ENCODE measurements at places on chromosomes 7 and 10.

- DNase-seq: no peak
Measured at GRCh38 chr10:96565774-96566173, 21.0 kb downstream of the TM9SF3 start.

DNA sequence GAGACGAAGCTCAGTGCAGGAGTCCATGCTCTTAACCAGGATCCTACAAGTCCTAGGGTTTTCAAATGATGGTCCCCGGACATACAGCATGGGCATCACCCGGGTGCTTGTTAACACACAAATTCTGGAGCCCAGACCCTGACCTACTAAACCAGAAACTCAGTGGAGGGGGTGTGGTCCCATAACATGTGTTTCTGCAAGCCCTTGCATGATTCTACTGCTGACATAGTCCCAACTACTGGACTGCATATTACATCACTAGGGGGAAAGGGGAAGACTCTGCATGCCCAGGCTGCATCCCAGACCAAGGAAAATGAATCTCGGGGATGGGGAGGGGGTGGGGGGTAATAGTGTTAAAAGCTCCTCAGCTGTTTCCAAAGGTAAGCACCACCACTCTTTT lies 40.3 kb downstream of the GRB10 start:
- DNase-seq: no peak

- DNase-seq: no peak
Measured at GRCh38 chr10:114525368-114525949, 121.2 kb upstream of the AFAP1L2 start.

DNA sequence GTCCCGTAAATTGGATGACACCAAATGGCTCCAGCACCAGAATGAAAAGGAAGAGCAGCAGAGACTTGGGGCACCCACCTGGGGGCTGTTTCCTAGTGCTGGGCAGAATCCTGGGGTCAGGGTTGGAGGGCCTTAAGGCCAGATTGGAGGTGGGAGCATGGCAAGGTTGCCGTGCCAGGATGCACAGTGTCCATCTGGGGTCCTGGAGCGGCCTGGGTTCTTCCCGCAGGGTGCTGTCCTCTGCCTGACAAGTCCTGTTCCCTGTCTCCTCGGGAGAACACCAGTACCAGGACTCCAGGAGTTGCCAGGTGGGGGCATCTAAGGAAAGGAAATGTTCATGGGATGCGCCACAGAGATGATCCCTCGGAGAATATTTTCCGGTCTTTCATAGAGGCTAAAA lies 42.8 kb downstream of the MGMT start:
- DNase-seq: no peak

DNA sequence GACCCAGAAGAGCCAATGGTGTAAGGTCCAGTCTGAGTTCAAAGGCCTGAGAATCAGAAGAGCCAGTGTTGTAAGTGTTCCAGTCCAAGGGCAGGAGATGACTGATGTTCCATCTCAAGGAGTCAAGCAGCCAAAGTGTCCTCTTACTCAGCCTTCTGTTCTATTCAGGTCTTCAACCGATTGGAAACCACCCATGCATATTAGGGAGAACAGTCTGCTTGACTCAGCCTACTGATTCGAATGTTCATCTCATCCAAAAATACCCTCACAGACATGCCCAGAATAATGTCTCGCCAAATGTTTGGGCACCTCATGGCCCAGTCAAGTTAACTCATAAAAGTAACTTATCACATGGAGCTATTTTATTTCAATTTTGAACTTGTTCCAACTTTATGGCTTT lies 2.9 kb upstream of the WDFY4 start:
- no peak for DNase-seq

DNA sequence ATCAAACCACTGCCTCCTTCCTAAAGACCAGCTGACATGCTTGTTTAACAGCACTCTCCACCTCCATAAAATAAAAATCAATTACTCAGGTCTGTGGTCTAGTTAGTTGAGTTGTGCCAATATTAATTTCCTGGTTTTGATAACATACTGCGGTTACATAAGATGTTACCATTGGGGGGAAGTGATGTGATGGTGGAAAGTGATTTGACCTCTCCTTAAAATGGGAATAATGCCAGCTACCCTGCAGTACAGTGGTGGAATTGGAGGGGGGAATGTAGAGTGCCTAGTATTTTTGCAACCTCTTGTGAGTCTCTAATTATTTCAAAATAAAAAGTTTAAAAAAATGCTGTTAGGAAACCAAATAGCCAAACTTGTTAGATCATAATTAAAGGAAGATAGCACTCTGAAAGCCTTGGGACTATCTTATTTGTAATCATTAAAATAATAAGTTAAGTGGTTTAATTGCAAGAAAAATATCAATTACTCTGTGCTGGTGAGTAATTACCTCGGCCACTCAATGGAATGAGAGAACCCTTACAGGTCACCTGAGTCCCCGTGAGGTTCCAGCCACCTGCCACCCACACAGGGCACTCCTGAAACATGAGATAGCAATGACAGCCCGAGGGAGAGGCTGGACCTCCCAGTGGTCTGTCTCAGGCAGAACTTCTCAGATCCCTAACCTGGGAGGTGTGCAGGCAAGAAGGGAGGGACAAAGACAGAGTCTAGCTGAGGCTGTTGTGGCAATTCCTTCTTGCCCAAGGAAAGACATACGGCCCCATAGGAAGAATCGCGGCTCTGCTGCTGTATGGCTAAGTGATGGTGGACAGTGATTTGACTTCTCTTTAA lies 94.1 kb downstream of the SH3PXD2A start:
- DNase-seq: no peak

DNA sequence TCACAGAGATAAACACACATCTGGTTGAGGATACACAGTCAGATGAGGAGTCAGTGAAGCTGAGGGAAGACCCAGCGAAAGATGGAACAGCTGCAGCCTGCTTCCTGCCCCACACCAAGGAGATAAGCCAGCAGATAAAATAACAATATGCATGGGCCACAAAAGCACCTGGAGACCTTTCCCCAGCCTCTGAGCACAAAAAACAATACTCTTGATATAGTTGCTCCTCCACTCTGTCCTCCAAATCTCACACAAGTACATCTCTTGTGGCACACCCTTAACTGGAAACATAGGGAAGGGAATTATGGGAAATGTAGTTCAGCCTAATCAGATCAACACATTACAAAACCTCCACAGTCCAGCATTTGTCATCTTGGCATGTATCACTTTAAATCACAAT lies 9.7 kb upstream of the FHIP2A start:
- DNase-seq: no peak

GRCh38 chr7:46363688-46364087 lies 442.6 kb upstream of the IGFBP3 start:
- DNase-seq: no peak

- no peak for DNase-seq
Measured at GRCh38 chr10:47458466-47459154, 25.3 kb downstream of the ANXA8 start.

DNA sequence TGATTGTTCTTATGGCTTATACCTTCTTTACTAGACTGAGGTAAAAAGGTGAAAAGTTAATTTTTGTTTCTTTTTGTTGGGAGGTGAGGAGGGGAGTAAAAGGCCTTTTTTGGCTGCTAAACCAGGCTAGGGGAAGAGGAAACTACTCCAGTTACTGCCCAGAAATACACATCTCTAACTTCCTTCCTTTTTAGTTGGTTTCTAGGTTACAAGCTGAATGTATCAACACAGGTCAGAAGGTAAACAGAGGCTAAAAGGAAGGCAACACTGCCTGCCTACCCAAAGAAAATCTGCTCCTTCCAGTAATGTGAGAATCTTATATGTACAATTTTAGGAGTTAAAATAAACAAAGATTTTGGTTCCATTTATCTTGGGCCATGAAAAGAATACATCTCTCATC lies 140.4 kb downstream of the NRBF2 start:
- DNase-seq: no peak

DNA sequence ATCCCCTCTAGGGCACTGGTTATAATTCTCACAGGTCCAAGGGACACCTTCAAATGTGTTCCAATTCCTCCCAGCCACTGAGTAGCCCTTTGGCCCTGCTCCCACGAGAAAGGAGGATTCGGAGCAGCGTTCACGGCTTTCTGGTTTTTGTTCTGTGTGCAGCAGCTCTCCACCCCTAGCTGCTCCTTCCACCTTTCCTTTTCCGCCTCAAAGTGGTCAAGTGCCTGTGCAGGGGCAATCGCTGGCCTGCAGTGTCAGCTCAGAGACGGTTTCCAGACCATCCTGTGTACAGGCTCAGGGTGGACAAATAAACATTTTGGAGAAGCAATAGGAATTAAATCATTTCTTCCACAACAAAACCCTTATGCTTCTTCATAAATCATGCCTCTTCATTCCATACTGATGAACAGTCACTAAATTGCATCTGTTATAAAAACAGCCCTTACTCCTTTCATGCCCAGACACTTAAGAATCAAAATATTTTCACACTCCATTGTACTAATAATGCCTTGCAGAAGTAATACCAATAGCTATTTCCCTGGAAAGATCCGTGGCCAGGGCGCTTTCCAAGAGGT lies 1.1 kb downstream of the KIAA1549 start:
- DNase-seq: no peak

DNA sequence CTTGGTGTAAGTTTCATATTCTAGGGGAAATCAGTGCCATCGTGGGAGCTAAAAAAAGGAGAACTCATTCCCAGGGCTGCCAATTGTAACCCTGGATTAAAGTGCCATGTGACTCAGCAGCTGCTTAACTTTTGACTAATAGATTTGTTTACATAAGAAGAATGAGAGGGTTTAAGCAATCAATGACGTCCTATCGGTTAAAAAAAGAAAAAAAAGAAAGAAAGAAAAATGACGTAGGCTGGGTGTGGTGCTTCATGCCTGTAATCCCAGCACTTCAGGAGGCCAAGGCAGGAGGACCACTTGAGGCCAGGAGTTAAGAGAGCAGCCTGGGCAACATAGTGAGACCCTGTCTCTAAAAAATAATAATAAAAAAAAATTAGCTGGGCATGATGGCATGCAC lies 116.2 kb upstream of the AFAP1L2 start:
- no peak for DNase-seq

- DNase-seq: no peak
Measured at GRCh38 chr10:53606981-53607380, 834.4 kb upstream of the MBL2 start.

- no peak for DNase-seq
Measured at GRCh38 chr10:124667425-124668345, 76.5 kb downstream of the FAM53B start.

- no peak for DNase-seq
Measured at GRCh38 chr10:133467286-133467911, 13.7 kb downstream of the SCART1 start.

DNA sequence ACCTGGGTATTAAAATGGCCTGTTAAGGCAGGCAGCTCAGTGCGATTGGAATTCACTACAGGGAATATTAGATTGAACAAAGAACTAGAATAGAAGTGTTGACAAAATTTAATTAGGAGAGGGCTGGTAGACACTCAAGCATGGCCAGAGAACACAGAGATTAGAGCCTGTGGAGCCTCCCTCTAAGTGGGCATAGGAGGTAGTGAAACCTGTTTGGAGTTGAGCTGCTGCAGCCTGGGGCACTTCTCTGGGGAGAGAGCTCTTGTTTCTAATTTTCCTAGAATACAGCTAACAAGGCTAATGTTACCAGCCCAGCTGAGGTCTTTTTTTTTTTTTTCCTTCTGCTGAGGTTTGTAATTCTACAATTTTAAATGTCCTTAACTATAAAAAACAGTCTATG lies 46.4 kb downstream of the TMEM168 start:
- no peak for DNase-seq

DNA sequence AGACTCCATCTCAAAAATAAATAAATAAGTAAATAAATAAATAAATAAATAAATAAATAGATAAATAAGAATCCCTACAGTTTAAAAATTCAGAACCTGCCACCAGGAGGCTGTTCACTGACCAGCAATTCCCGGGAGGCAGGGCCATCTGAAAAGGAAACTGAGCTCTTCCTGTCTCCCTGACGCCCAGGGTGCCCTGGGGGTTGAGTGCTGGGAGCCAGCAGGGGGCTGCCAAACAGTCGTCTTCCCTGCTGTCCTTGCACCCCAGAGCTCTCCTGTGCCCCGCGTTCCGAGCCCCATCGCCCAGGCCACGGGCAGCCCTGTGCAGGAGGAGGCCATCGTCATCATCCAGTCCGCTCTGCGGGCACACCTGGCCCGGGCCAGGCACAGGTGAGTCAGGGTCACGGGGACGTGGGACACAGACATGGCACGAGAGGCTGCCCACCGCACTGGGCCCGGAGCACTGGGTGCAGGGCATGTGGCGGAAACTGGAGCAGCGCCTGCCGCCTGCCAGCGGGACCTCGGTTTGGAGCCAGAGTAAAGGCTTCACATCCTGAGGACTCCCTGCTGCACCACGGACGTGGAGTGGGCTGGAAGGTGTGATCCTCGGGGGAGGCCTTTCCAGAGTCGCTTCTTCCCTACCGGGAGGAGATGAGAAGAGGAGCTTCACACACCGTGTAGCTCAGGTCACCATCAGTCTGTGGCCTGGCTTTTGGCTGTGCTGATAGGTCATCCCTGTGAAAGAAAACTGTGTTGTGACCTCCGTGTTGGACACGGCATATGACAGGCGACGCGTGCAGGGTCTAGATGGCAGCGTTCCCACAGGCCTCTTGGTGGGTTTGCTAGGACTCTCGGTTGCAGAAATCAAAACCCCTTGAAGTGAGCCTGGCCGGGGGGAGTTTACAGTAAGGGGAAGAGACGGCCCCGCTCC lies 25.9 kb upstream of the TTYH3 start:
- DNase-seq: no peak

DNA sequence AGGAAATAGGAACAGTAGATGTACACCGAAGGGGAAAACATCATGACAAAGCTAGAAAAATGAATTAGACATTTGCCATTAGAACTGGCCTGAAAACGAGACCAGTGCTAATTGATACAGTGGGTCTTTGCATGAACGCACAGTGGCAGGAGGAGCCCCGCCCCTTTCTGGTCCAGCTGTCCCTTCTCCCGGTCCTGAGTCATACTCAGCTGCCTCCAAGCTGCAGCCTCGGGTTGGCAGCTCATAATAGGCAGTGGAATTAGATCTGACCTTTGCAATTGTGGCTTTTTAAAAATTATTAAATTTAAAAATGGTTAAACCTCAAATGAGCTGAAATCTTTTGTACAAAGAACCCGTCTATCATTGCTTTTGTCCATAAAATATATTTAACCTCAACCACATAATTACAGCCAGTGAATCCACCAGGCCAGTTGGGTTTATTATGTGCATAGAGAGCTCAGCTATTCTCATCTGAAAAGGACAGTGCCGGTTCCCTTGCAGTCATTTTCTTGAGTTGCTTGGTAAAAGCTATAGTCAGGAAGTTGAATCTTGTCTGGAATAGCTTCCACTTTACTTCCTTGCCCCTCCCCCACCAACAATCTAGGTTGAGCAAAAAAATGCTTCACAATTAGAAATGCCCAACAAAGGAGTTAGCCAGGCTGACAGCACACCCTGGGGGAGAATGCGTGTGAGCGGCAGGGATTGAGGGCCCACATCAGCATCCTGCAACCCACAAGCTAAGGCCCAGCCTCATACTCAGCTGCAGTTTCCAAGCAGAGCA lies 147.1 kb downstream of the BUB3 start:
- no peak for DNase-seq
